Stimulated activated memory B cell treated with anti-CD40 and anti-IgM and Interleukin-4, amounts not matched to agents 10 μg/mL and 1 μg/mL and 100 μg/mL, for 72 hours (primary cell): ENCODE measurements at places on chromosomes 16 and 17.
A peak's percentile ranks its signal among the peaks of the same experiment; 100 is the strongest.

DNA sequence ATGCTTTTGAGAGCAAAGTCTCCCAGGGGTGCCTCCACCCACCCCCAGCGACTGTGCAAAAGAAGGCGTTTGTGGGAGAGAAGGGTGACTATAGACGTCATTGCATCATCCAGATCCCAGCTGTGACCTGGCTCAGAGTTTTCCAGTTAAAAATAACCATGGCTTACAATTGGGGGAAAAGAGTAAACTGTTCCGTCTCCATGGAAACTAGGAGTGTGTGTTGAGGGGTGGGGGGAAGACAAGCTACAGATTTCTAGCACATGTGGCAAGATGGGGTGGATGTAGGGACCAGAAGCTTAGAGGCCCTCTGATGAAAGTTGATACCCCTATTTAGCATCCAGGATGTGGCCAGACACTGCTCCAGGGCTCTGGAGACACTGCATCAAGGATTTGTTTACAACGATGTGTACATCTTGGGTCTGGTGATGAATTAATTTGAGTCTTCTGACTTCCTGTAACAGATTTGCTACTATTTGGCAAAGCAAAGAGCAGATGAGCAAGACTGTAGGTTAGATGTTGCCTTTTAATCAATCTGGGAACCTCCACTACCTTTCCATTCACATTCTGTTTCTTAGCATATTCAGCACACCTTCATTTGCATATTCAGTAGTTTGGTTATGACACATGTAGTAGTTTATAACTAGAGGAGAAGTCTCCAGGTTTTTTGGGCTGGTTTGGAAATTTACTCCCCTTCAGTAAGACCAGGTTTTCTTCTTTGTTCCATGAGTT is 6.2 kb upstream of the DUSP14 start:
- peaks cover 14% of the 10 kb centered on the region for H3K36me3 ChIP-seq
- H3K4me3 ChIP-seq, result no peak overlapping the region
- no peaks in the 10 kb centered on the region for H3K27me3 ChIP-seq
- ATAC-seq, result no peak
- H3K4me1 ChIP-seq, result no peaks in the 10 kb centered on the region

GRCh38 chr16:8819411-8820034 is 21.9 kb downstream of the PMM2 start:
- no peak overlapping the region for H3K4me3 ChIP-seq
- peaks cover 54% of the 10 kb centered on the region for H3K4me1 ChIP-seq

DNA sequence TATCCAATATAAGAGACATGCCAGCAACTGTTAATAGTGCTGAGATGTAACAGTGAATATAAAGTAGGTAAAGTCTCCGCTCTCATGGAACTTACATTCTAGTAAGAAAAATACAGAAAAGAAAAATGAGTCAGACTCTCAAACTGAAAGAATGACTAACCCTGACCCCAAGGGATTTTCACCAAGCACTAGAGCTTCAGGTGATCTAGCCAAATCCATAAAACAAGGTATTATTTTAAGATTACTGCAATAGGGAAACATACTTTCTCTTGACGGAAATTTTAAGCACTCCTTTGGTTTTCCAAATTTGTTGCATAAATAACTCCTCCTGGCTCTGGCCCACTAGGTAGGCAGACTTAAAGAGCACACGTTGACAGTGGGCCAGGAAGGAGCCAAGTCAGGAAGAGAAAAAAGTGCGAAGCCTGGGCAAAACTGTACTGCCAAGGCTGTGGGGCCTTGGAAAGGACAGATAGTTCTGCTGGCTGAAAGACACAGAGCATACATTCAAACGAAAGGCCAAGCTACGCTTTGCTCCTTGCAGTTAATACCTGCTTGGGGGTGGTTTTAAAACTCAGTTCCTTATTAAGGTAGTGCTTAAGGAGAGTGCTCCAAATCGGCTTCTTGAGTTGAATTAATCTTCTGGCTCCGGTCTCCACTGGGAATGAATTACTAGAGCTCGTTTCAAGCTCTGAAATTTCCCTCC is 1.4 kb downstream of the GOT2 start:
- peak; percentile 54 for ATAC-seq
- peak overlapping the region; percentile 94 for H3K27ac ChIP-seq
- H3K4me3 ChIP-seq, result peak overlapping the region; percentile 96

- H3K36me3 ChIP-seq, result peaks cover 57% of the 10 kb centered on the region
- no peak overlapping the region for H3K27ac ChIP-seq
- ATAC-seq, result no peak
- no peak overlapping the region for H3K4me3 ChIP-seq
- H3K27me3 ChIP-seq, result no peaks in the 10 kb centered on the region
Measured at GRCh38 chr17:2176499-2177169, 121.7 kb downstream of the HIC1 start.
